RPMI8226 (cell line): ENCODE measurements at places on chromosomes 5 and 9.

- DNase-seq = no peak
Observed at GRCh38 chr5:68415177-68416085, 199.9 kb downstream of the PIK3R1 start.

GRCh38 chr5:14983666-14984441 lies 112.3 kb upstream of the ANKH start:
- no peak for DNase-seq

DNA sequence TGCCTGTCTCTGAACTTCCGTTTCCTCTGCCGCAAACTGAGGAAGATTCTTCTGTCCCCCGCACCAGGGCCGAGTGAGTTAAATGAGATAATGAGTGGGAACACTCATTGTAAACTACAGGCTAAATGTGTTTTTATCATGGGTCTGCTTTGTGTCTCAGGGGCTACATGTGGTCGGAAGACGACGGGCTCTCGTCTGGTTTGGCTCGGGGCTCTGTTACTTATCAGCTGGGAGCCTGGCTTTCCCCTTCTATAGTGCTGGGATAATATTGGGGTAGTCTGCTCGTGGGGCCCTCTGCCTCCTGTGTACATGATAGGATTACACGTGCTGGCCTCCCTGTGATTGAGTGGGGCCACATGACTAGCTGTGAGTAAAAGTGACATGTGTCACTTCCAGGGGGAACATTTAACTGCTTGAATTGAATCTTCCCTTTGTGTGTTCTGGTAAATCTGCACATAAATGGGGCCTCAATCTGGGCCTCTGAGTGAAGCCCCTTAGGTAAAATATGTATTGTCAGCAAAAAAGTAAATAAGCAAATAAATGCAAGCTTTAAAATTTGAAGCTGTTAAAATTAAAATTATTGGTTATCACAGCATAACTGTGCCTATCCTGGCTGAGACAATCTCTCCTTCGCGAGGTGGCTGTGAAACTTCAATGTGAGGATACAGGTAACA lies 86.9 kb upstream of the SH3PXD2B start:
- DNase-seq = no peak

DNA sequence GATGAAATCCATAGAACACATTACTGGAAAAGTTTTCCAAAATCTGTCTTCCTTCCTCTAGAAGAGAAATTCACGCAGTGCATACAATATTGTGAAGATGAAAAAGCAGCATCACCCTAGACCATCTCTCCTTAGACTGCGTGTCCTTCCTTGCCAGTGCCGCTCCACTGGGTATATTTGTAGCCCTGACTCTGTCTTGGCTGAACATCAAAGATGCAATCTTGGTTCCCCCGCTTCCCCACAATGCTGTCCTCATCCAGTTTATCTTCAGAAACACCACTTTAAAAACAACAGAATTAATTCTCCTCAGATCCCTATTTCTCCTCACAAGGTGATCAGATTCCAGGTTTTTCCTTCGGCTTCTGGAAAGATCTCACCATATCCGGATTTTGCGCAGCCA lies 53.9 kb downstream of the ROR2 start:
- no peak for DNase-seq

DNA sequence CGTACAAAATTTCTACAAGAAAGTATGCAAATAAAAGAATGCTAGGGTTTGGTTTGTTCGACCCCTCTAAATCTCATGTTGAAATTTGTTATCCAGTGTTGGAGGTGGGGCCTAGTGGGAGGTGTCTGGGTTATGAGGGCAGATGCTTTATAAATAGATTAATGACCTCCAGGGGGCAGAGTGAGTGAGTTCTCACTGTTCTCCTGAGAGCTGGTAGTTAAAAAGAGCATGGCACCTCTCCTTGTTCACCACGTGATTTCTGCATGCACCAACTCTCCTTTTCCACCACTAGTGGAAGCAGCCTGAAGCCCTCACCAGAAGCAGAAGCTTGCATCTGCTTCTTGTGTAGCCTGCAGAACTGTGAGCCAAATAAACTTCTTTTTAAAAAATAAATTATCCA lies 50.4 kb upstream of the FAM170A start:
- peak; percentile 78 for DNase-seq

DNA sequence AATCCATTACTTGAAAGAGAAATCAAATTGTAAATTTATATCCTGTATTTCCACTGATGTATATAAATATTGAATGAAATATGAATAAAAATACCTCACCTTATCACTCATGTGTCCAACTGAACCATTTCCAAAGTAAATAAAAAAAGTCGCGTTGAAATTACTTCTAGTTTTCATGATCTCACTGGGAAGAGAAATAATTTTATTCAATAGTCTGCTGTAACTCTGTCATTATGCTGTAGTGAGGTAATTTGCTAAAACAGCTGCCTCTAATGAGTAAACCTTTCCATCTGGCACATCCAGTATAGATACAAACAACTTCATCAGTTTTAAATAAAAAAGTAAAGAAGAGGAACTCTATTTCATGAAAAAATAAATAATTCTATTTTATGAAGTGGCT lies 611.5 kb downstream of the ZNF608 start:
- DNase-seq = no peak

GRCh38 chr9:106982636-106983035 lies 119.7 kb downstream of the ZNF462 start:
- no peak for DNase-seq
